Fibroblast of skin of abdomen (primary cell): ENCODE measurements at places on chromosomes 3 and 15.

- no peak for DNase-seq
Measured at GRCh38 chr15:77784361-77785292, 151.9 kb upstream of the LINGO1 start.

DNA sequence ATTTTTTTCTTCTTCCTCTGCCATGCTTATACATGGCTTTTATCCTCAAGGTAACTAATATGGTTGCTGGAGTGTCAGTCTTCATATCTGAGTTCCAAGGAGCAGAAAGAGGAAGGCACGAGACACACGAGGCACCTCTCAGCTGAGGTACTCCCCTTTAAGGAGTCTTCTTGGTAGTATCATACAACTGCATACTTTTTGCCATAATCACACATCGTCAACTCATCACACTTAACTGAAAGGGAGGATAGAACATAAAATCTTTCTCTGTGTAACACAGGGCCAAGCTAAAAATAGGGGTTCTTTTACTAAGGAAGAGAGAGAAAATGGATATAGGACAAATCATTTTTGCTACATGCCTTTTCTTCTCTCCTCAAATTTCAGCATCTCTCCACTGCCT is 104.2 kb downstream of the OXSM start:
- peak; percentile 21 for DNase-seq

DNA sequence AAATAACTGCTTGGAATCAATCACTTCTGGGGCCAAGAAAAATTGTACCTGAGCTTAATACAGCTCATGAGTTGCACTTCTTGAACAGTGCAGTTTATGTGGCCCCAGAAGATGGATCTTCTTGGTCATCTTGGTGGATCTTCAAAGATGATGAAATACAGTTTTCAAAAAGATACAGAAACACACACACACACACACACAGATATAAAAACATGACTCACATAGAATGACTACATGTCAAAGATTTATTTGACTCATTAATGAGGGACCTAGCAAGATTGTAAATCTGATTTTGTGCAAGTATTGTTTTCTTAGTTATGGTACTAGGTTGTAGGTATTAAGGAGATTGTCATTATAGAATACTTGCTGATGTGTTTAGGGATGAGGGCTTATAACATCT is 32.6 kb downstream of the PDCD6IP start:
- DNase-seq = peak; percentile 39

GRCh38 chr15:43134157-43134635 is 810 bp downstream of the TMEM62 start:
- no peak for DNase-seq

DNA sequence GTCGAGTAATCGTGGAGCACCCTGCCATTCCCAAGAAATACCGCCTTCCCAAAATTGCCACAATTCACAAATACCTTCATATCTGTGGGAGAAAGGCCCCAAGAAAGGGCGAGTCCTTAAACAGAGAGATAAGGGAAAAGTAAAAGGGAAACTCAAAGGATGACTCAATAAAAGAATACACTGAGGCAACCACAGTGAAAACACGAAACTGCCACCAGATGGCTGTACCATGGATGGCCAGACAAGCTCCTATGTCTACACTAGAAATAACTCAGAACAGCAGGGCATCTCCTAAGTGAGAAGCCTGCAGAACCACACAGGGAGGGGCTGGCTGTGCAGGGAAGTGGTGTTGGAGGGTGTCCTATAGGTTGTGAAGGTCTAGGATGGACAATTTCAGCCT is 25.0 kb downstream of the SRGAP3 start:
- peak; percentile 22 for DNase-seq

DNA sequence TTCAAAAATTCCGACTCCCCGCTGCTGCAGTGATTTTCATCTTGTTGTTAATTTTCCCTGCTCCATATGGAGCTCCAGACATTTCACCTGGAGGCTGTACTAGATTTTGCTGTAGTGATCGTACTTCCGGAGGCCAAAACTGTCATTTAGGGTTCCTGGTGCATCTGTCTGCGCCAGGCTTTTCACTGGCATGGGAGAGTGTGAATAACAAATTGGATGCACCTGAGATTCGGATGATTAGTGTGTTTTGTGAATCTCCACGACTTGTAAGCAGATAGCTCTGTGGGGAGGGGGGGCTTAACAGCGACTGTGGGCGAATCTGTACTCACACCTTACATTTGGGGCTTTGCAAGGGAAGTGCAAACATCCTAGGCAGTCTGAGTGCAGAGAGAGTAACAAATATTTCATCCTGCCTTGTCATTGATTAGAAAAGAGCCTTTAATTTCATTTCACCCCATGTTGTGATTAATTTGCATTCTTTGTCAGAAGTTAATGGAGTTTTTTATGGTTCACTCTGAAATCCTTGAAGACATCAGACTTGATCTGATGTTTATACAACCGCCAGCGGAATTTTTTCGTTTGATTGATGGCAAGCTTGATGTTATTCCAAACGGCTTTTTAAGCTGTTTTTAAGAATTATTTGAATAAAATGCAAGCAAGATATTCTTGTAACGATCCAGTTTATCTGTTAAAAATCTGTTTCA is 92.5 kb upstream of the SKOR1 start:
- no peak for DNase-seq

GRCh38 chr3:87996882-87997281 is 61.9 kb downstream of the CGGBP1 start:
- DNase-seq = no peak

DNA sequence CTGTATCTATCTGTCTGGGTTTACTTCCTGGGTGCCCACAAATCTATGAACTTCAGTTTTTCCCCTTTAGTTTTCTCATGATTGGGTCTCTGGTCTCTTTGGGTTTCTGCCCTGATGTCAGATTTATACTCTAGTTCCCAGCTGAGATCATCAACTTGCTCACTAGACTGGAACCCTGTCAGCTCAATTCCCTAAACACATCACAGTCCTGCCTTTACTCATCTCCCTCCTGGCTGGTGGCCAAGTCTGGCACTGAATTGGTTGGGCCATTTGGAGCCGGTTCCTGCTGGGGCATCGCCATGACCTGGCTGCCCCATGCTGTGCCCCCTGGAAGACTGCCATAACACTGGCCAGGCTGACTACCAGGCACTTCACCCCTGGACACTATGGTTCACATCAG is 345.3 kb downstream of the CHST2 start:
- DNase-seq = peak; percentile 11

DNA sequence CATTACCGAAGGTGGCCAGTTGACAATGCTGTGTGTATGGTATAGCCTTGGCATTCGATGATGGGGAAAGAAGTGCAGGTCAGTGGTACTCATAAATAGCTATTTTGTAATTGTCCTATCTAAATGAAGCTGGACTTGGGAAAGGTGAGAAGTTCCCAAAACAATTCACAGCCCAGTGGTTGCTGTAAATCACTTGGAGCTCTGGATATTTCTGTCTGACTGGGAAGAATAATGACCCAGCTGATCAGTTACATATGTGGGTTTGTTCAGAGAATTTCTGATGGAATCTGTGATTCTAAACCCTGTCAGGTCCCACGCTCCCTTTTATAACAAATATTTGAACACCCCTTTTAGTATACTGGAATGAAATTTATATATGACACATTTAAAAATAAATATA is 133.9 kb upstream of the PFN2 start:
- DNase-seq = peak; percentile 61

DNA sequence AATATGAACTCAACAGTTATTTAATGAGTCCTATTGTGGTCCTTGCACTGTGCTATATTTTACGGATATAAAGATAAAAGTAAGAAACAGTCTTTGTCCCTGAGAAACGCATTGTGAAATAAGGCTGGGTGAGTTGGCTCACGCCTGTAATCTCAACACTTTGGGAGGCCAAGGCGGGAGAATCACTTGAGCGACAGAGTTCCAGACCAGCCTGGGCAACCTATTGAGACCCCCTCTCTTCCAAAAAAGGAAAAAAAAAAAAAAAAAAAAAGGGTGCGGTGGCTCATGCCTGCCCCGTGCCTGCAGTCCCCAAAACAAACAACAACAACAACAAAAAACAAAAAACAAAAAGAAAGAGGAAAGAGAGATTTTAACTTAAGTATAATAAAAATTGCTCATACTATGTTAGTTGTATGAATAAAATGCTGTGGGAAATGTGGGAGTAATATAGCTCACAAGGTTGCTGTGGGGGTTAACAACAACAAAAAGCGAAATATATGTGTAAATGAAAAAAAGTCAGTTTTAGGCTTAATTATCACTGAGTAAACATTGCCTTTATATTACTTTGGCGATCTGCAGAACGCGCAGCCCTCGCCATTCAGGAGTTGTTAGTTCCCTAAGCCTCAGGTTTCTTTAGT is 461 bp upstream of the FNDC3B start:
- DNase-seq = peak; percentile 31

- DNase-seq = peak; percentile 34
Measured at GRCh38 chr15:73284090-73284716, 84.6 kb downstream of the HCN4 start.

DNA sequence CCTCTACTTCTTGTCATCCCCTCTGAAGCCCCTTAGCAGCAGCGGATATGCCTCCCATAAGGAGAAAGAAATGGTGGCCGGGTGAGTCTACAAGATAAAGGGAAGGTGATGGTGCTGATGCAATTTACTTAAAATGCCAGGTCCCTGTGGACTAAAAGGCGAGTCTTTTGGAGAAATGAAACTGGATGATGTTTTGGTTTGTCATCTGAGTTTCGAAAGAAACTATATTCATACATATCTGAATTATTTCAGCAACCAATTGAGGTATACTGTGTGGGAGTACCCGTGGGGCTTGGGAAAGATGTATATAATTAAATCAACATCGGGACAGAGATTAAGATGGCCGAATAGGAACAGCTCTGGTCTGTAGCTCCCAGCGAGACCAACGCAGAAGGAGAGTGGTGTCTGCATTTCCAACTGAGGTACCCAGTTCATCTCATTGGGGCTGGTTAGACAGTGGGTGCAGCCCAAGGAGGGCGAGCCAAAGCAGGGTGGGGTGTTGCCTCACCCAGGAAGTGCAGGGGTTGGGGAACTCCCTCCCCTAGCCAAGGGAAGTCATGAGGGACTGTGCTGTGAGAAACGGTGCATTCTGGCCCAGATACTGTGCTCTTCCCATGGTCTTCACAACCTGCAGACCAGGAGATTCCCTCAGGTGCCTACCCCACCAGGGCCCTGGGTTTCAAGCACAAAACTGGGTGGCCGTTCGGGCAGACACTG is 210.6 kb upstream of the CHRM5 start:
- no peak for DNase-seq

DNA sequence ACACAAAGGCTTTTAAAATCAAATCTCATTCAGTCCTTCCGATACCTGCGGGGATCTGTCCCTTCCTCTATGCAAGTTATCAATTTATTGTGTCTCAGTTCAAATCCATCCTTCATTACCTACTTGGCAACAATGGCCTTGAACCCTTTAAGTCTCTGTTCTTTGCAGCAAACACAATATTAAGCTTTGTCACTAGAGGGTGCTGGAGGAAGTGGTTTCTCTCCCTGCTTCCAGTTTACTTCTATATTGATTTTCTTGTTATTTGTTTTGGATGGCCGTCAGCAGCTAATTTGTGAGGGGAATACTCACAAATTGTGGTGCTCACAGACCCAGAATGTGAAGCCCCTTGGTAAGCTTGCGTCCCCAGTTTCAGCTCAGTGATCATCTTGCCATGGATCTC is 278.3 kb downstream of the FGF12 start:
- no peak for DNase-seq

- DNase-seq = peak; percentile 81
Measured at GRCh38 chr15:100111125-100112060, 230.4 kb downstream of the ADAMTS17 start.

GRCh38 chr3:112090887-112091586 is 4.8 kb downstream of the C3orf52 start:
- no peak for DNase-seq

DNA sequence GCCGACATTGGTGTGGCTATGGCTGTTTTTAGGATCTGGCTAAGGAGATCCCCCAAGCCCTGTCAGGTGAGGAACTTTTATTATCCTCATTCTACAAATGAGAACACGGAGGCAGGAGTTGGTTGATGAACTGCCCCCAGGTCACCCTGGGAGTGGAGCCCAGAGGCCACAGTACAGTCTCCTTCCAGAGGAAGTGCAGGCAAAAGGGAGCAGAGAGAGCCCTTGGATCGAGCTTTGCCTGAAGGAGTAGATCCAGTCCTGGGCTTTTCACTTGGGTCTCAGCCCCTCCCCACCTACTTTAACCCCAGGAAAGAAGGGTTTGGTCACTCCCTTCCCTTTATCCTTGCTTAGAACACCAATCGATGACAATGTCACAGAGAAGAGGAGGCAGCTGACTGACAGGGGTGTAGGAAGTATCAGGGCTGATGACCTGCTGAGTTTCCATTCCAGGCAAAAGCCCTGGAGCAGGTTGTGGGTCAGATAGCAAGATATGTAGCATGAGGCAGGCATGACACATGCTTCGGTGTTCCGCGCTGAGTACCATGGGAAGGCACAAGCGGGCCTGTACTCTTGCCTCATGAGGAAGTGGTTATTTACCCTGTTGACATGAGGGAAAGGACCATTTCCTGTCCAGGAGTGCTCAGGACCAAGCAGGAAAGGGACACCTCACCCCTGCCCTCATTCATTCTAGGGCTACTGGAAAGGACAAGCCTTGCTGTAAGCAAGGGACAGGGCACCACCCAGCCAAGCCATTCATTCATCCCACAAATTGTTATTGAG is 5.8 kb upstream of the PLA2G4D start:
- DNase-seq = no peak

- DNase-seq = no peak
Measured at GRCh38 chr3:6733699-6734394, 127.1 kb upstream of the GRM7 start.

DNA sequence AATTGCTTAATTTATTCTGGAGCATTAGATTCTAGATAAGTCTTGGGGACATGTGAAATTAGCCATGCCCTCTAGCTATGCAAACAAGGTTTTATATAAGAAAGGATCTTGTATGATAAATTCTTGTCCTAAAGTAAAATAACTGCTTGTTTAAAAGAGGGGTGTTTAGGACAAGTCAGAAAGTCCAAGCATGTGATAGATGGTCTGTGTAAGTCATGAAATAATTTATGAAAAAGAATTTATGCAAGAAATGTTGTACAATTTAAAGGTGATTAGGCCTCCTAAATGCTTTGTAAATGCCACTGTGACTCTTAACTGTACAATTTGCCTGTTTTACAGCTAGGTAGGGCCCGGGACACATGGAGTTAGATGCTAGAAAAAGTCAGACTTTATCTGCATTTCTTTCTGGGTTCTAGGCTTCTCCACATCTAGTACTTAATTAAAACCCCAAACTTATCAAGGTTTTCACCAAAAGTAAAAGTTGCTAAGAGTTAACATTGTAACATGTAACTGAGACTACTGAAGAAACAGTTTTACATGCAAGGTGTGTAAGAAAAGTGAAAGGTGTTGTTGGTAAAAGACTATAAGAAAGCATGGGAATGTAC is 13.2 kb downstream of the LINS1 start:
- no peak for DNase-seq

GRCh38 chr3:136120373-136121348 is 75.5 kb downstream of the MSL2 start:
- peak; percentile 82 for DNase-seq

- DNase-seq = no peak
Measured at GRCh38 chr3:171792531-171792930, 17.8 kb downstream of the PLD1 start.
